Omental fat pad (tissue), 4 donors: ENCODE measurements at places on chromosomes 7 and 10.

GRCh38 chr7:43850348-43851116 is 18.8 kb downstream of the MRPS24 start:
- DNase-seq = no peak

- no peak for DNase-seq
Observed at GRCh38 chr10:61786728-61787127, 114.8 kb upstream of the ARID5B start.

DNA sequence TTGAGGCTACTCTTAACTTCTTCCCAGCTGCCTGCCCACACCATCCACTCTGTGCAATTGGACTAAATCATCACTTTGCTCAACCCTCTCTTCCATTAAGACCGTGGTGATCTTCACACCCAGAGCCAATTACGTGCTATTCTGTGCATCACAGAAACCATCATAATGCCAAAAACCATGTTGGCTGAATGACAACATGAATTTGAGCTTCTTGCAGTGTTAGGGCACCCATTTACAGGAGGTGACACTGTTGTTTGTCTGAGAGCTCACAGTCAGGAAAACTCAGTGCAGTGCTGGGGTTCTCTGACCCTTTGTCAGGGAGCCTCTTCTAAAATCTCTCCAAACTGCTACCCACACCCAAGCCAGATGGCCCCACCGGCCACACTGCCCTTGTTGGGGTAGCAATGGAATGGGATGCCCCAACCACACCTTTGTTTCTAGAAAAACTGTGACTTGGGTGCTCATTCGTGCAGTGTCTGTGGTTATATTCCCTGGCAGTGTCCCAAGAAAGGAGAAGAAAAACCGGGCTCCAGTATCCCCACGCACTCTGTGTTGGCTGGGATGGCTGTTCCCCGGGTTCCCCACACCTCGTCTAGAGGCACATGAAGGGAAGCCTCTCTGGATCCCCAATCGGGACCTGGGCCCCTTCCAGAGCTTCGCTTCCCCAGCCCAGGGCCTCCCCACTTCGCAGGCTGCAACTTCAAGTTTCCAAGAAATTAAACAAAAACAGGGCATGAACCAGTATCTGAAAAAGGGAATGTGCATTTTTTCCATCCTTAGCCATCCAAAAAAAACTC is 2.0 kb upstream of the TNS3 start:
- DNase-seq = no peak

- peak; percentile 46 for DNase-seq
Observed at GRCh38 chr10:101032637-101033224, 1.7 kb downstream of the SFXN3 start.

DNA sequence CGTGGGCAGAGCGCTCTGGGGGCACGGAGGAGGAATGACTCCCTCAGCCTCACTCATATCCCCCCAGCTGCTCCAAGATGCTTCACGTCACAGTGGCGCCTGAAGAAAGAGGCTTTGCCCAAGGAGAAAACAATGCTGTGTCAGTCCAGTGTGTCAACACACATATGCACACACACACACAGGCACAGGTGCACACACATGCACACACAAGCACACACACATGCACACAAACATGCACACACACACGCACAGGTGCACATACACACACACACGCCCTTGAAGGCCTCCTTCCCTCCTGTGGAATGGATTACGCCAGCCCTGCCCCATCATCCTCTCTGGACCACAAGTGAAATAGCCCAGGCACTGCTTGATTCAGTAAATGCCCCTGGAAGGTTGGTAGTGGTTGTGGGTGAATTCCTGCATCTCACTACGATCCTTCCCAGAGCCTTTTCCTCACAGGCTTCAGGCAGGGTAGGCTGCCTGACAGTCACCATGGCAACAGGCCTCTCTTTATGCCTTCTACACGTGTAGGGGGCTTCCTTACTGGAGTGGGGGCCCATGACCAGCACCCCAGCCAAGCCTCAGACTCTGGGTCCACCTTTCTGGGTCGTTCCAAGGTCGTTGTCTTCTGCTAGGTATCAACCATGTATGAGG is 371.5 kb upstream of the PODXL start:
- DNase-seq = no peak

DNA sequence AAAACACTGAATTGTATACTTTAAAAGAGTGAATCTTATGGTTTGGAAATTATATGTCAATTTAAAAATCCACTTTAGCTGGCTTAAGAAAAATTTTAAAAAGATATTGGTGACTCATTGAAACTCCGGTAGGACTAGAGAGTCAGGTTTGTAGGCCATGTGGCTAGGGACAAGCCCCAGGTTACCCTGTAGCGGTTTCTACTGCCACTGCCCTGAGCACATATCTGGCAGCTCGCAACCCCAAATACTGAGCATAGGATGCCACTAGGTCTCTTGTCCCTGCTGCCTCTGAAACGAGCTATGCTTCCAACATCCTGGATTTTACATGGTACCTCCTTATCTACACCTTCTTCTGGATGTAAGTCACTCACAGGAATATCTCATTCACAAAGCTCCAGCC is 1.4 kb upstream of the MGAM2 start:
- no peak for DNase-seq

DNA sequence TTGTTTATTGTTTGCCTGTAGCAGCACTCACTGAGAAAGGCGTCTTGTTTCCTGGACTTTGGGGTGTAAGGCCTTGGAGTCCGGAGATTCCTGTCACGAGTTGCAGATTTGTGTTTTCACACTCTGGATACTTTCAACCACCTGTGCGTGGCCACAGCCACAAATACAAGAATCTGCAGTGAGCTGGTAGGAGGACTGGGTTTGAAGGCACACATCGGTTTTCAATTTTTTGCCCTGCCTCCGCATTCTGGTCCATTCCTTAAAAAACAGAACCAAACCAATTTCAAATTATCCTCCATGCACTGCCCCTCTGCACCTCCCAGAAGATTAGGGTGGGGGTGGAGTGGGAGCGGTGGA is 619 bp downstream of the EXOC4 start:
- no peak for DNase-seq
